ENCODE measurements at places on chromosomes 5 and 9.

DNA sequence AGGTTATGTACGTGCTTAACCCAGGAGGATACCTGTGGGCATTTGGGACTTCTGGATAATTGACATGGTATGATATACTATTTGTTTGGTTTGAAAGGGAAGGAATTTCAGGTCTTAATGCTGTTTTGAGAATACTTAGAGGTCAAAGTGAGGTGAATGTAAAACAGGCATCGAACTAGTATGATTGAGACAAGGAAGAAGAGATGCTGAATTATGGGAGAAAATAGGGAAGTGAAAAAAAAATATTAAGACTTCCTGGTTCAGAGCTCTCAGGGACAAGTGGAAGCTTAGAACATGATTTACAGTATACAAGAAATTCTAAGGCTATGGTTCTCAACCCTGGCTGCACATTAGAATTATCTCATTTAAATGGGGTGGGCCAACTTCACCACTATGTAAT, 115.3 kb downstream of the CD180 start:
- no peak for DNase-seq

GRCh38 chr5:54524082-54524481, 6.5 kb downstream of the SNX18 start:
- DNase-seq: no peak

- no peak for DNase-seq
These were observed 52.4 kb upstream of the PSD2 start for GRCh38 chr5:139743001-139743771.

- DNase-seq: no peak
These were observed 513.2 kb downstream of the NFIB start for GRCh38 chr9:13800776-13801175.

DNA sequence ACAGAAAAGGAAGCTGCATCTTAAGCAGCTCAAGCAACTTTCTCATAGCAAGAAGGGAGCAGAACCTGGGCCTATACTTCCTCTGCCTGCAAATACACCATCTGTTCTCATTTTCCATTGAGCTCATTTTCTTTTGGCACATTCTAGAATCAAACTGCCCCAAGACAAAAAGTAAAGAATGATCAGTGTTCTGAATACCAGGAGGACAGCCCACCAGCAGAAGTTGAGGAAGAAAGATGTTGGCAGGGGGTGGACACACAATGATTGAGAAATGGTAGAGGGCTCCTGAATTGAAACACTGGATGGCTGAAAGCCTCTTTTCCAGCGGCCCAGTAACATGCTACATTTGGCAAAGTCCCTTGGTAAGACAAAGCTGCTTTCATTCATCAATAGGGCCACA, 171.8 kb downstream of the MED10 start:
- no peak for DNase-seq

DNA sequence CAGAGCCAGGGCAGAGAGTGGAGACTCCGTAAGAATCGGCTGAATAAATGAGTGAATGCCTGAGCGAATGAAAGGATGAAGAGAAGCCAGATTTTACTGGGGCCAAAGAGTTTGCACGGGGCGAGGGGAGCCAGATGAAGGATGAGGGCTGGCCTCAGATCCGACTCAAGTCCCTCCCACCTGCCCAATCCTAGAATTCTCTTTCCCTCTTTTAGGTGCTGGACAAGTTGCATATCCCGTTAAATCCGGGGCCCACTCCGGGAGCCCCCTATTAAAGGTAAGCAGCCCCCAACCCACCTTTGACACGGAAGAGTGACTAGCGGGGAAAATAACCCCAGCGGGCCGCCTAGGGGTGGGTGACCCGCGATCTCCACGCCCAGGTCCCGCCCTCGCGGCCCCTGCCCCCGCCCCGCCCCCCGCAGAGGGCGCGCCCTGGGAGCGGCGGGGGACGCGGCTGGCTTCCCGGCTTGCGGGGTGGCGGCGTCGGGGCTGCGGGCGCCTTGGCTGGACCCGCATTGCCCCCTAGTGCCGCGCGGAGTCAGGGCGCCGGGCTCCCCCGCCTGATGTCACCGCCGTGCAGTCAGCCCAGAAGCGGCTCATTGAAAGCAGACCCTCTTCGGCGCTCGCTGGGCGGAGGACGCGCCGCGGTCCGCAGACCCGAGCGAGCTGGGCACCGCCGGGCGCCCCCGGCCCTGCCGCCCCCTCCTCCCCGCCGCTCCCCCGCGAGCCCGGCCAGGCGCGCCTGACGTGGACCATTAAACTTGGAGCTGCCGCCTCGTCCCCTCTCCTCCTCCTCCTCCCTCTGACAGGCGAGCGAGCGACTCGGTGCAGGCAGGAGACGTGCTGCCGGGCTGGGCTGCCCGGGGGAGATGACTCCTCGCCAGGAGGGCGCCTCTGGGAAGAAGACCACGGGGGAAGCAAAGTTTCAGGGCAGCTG, at the start of gene ADRA1B:
ADRA1B (plus strand) TSS at position 579 of the 937 bp plus-strand sequence. CDS start 424 bp downstream, outside the sequence.
- DNase-seq: no peak

DNA sequence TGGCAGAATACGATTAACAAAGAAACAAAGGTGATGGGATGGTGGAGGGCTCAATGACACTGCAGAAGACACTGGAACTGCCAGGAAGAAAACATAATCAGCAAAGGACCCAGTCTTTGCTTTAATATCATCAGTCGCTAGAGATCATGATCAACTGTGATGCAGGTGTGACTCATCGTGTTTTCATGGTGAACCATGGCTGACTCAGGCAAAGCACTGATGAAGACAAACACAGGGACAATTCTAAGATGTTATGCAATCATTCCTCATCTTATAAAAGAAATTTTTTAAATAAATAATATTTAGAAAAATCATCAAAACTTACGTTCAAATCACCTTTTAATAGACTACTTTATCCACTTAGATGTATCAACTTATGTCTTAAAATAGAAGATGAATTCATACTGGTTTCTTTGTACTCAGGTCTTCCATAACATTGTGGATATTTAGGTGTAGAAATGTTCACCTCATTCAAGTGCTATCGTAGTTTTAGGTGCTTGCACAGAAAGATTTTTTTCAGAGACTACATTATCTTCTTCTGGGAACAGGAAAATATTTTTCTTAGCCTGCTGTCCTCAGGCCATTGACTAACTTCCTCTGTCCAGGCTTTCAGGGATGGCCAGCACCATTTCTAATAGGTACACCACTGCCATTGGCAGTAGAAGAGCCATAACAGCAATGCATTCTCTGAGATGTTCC, 673.4 kb upstream of the MEF2C start:
- no peak for DNase-seq

- no peak for DNase-seq
These were observed 47.7 kb upstream of the FUBP3 start for GRCh38 chr9:130531670-130532069.

DNA sequence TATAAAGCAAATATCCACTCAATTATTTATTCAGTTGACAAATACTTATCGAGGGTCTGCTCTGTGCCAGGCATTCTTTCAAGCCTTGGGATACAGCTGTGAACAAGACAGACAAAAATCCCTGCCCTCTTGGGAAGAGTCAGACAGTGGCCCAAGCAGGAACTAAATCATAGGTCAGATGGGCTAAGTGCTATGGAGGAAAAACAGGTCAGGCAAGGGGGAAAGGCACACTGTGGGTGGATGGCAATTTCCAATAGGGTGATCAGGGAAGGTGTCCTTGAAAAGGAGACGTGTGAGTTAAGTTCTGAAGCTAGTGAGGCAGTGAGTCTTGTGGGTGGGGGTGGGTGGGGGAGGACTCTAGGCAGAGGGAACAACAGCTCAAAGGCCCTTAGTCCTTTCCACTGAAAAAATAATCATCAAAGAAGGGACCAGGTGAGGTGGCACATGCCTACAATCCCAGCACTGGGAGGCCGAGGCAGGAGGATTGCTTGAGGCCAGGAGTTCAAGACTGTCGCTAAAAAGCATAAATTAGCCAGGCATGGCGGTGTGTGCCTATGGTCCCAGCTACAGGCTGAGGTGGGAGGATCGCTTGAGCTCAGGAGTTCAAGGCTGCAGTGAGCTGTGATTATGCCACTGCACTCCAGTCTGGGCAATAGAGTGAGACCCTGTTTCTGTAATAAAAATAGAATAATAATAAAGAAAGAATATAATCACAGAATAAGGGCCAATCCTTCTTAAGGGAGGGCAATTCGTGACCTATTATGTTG, 95.2 kb upstream of the CPEB4 start:
- no peak for DNase-seq
